H54 (cell line): ENCODE measurements at places on chromosomes 16 and 17.

DNA sequence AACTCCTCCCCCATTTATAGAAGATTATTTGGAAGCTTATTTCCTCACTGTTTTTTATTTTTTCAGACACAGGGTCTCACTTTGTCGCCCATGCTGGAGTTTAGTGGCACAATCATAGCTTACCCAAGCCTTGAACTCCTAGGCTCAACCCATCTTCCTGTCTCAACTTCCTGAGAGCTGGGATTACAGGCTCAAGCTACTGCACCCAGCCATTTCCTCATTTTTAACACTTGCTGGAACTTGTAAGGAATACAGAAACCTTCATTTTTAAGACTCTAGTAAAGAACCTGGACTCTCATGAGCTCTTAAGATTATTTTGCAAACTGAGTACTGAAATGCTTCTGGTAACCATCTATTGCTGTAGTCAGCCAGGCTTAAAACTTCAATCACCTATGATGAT, 29.9 kb downstream of the KANSL1 start:
- no peak for DNase-seq

DNA sequence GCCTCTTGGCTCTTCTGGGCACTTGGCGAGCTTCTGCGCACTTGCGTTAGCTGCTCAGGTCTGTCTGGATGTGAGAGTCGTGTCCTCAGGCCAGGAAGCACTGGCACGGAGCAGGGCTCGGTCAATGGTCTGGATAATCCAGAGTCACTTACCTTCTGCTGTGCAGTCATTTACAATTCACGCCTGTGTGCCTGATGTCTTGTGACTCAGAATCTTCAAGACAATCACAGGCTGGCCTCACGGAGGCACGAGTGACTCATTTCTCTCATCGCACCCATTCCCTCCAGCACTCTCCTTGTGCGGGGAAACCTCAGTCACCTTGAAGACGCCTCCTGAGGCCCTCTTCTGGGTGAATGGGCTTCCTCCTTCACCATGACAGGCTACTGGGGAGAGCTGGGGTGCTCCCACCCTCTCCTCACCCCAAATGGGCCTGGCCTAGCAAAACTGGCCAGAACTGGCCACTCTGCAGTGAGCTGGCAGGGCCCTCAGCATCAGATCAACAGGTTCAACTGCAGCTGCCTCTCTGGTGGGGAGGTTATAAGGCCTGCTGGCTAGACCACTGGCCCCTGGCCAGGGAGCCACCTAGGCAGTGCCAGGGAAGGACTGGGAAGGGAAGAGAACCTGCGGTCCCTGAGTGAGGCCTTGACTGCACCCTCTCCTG, 1.9 kb upstream of the CAPN15 start:
- DNase-seq = peak; percentile 91

GRCh38 chr17:77332981-77333685, 192.4 kb downstream of the SEC14L1 start:
- DNase-seq = no peak

DNA sequence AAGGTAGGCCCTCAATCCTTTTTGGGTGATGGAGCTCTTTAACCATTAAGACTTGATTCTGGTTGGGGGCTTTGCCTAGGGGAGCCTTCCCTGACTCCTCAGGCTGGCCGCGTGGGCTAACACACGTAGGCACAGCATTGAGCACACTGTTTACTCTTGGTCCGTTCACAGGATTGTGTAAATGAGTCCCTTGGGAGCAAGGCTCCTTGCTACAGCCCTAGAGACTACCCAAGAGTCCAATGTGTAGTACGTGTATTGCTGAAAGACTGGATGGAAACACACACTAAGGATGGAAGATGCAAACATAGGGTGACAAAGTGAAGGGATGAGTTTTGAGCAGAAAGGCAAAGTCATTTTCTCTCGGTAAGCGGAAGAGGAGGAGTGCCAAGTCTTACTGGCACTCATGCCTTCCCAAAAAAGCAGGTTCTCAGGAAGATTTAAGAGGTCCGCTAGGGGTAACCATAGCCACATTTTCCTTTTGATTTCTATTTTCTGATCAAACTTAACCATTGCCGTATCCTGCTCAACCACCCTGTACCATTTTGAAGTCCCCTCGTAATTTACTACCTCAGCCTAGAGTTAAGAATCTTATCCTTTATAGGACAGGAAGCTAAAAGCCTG, 911 bp upstream of the ITGA2B start:
- DNase-seq = no peak

DNA sequence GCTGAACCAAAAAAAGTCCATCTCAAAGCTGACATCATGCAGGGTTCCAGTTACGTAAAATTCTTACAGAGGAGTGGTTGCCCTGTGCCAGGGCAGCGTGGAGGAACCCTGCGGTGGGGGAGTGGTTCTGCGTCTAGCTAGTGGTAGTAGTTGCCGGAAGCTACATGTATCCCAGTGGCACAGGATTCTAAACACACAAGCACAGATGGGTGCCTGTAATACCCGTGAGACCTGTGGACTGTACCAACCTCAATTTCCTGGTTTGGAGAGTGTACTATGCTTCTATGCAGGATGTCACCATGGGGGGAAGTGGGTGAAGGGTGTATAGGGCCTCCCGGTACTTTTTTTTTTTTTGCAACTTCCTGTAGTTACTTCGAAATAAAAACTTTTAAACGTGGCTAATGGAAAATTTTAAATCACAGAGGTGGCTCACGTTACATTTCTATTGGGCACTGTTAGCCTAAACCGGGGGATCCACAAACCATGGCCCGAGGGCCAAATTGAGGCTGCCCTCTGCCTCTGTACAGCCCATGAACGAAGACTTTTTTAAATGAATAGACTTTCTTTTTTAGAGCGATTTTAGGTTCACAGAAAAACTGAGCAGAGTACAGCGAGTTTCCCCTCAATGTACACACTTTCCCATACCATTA, 38.5 kb downstream of the TBC1D16 start:
- no peak for DNase-seq

- DNase-seq = no peak
Measured at GRCh38 chr16:79993629-79994209, 393.2 kb upstream of the MAF start.

DNA sequence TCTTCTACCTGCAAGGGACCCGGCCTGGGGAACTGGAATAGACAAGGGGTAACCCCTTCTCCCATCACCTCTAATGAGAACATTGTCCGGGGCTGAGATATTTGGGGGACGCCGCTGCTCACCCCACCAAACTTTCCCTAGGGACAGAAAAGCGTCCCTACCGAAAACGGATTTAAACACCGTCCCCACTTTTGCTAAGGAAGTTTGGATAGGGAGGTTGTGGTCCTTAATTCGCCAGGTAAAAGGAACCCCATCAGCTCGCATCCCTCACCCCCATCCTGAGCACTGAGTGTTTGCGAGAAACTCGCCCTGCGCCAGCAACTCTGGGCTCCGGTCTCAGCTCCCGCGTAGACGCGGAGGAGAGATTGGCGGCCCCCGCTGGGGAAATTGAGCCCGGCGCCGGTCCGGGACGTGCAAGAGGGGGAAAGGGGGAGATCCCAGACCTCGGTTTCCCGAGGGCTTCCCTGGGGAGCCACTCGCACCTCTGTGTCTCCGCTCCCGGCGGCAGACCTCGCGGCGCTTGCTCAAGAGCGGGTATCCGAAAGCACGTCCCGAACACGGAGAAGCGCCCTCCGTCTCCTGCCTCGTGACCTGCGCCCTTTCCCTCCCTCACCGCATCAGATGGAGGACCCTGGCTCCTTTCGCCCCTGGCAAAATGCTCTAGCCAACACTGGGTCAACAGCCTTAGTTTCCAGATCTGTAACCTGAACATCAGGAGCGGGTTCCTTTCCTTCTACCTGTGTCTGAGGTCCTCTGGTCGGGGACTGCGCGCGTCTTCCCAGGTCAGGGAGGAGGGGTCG, 3.1 kb upstream of the SOX9 start:
- DNase-seq = no peak

DNA sequence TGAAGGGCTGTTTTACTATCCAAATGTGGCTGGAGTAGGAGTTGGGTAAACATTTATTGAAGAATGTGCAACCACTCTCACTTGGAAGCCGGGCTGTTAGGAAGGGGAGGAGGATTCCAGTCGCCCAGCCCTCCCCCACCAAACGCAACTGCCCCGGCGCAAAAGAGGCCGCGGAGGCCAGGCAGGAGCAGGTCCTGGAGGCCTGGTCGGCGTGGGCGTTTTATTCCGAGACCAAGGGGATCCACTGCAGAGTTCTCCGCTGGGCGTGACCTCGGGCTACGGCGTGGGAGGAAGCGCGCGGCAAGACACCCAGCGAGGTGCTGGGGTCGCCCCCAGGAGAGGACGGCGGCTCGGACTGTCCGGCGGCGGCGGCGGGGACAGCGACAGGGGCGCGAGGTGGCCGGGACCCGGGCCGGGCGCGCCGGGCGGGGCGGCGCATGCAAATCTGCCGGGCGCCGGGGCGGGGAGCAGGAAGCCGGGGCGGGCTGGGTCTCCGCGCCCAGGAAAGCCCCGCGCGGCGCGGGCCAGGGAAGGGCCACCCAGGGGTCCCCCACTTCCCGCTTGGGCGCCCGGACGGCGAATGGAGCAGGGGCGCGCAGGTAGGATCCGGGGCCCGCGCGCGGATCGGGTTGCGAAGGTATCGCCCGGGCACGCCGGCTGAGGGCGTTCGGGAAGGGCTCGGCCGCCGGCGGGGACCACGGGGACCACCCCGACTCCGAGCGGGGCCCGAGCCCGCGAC, at the start of gene IL4R:
TSS of gene IL4R (plus strand) at position 553 of the 739 bp plus-strand sequence. CDS start 26,230 bp downstream, outside the sequence.
- peak; percentile 55 for DNase-seq

GRCh38 chr16:51152691-51153576, 1.9 kb upstream of the SALL1 start:
- peak; percentile 24 for DNase-seq

DNA sequence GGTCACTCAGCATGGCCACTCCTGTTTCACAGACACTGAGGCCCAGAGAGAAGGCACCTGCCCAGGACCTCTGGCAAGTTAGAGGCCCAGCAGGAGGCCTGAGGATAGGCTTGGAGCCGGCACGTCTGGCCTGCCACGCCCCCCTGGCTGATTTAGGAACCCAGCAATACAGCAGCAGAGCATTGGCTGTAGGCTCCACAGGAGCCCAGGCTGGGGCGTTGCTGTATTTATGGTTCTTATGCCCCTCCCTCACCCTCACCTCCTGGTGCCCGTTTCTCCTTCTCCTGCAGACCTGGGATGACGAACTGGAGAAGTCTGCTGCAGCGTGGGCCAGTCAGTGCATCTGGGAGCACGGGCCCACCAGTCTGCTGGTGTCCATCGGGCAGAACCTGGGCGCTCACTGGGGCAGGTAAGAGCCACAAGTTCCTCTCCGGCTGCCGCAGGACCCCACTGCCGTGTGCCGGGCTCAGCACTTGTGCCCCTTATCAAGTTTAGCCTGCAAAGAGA, 25.8 kb downstream of the CRISPLD2 start:
- DNase-seq = no peak

DNA sequence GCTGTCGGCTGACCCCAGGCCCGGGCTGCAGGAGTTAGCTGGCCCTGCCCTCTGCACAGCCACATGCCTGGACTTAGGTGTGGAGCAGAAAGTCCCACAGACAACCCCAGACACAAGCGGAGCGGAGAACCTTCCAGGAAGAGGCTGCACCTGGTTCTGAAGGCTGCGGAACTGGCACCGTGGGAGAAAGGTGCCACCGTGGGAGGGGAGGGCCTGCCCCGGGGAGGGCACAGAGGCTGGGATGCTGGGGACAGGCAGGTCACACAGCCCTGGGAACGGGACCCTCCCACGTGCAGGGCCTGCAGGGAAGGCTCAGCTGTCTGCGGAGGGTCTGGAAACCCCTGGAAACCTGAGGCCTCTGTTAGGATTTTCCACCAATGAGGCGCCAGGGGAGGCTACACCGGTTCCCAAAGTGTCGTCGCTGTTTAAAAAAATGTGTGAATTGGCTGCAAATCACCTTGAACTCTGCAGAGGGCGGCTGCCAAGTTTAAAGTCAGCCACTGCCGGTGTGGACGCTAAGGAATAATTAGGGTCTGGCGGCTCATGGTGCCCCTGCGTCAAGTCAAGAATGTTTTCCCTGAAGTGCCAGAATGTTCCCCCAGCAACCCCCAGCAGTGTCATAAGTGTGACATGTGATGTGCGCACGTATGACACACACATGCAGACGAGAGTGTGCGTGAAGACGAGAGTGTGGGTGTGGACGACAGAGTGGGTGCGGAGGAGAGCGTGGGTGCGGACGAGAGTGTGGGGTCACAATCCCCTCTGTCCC, 50.9 kb upstream of the PABPN1L start:
- DNase-seq = no peak

- no peak for DNase-seq
Measured at GRCh38 chr17:57948169-57948554, 7.0 kb downstream of the CUEDC1 start.

DNA sequence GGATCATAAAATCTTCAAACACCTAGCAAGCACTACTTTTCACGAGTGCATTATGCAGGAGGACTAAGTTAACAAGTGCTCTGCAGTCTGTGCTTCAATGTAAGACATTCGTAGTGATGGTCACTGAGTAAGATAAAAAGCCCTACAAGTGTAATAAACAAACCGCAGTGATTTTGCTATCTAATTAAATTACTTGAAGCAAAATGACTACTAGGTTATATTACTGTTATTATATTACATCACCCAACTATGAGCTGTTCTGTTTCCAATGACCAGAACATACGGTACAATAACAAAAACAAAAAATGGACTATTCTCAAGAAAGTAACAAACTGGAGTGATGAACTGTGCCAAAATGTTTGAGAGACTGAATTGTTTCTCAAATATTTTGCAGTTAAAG, 11.2 kb downstream of the KLHL10 start:
- DNase-seq = no peak

DNA sequence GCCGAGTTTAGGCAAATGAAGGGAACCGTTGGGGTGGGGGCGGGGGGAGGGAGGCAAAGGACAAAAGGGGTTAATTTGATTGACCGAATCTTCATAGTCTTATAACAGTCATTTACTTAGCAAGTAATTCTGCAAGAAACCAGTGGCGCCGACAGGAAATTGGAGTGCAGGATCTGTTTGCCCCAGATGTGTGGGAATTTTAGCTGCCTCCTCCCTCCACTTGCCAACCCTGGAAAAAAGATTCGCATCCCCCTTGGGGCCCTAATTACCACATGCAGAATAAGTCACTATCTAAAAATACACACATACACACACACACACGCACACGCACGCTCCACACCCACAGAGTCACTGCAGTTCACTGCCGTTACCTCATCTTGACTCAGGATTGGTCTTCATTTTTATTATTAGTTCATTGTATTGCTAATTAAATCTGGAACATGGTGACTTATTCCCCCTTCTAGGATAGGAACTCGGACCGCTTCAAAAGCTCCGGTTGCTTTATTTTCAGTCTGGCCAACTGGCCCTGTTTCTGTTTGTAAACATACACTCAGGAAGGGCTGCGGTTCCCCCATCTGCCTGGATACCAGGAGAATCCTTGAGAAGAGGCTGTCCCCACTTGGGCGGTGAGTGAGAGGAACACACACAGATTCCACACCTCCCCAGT, 241.6 kb upstream of the SALL1 start:
- DNase-seq = no peak

GRCh38 chr17:72775919-72776318, 316.6 kb downstream of the SLC39A11 start:
- DNase-seq = no peak

GRCh38 chr16:83789642-83790401, 18.0 kb upstream of the HSBP1 start:
- DNase-seq = no peak

GRCh38 chr17:45580924-45581323, 90.4 kb upstream of the PLEKHM1 start:
- no peak for DNase-seq
